ENCODE measurements at places on chromosomes 12 and 14.

DNA sequence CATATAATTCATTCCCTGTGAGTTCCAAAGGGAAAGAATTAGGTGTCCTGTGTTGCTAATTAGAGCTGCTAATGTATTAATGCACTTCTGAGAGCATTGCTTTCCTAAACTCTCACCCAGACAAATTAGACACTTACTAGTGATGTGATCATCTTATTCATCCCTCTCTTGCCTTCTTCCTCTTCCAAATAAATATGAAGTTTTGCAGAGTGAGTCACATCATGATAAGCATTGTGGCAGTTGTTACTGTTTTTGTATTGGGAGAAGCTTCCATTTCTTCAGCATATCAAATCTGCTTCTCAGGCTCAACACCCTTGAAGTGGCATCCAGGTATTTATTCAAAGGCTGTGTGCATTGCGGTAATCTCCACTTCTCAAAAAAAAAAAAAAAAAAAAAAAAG, 37.3 kb upstream of the E2F7 start:
- DNase-seq, result no peak

- DNase-seq, result no peak
Measured at GRCh38 chr12:133264173-133264572, 28.5 kb upstream of the ANHX start.

- no peak for DNase-seq
Measured at GRCh38 chr12:82619644-82620043, 67.1 kb upstream of the TMTC2 start.

DNA sequence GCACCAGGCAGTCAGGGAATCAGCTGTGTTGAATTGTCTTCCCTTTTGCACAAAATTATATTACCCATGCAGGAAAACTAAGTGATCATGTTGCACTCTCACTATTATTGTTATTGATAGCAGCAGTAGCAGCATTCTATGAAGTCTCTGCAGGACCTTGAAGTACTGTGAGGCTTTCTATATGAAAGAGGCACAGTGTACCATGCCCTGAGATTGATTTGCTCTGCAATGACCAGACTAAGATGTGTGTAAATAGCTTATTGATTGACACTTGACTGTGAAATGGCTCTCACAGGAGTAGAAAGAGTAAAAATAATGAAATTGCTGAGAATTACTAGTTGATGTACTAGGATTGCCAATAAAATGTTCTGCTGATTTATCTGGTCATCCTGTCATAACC, 99.9 kb downstream of the KICS2 start:
- no peak for DNase-seq

- DNase-seq, result no peak
Measured at GRCh38 chr12:2862876-2863275, 6.0 kb upstream of the TEX52 start.

- DNase-seq, result no peak
Measured at GRCh38 chr12:109752117-109753053, 38.8 kb downstream of the FAM222A start.

DNA sequence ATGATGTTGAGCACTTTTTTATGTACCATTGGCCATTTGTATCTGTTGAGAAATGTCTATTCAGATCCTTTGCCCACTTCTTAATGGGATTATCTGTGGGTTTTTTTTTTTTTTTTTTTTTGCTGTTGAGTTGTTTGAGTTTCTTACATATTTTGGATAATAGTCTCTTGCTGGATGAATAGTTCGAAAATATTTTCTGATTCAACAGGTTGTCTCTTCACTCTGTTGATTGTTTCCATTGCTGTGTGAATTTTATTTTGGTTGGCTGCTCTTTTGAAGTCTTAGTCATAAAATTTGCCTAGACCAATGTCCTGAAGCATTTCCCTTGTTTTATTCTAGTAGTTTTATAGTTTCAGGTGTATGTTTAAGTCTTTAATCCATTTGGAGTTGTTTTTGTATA, 64.5 kb downstream of the CAND1 start:
- DNase-seq, result no peak

DNA sequence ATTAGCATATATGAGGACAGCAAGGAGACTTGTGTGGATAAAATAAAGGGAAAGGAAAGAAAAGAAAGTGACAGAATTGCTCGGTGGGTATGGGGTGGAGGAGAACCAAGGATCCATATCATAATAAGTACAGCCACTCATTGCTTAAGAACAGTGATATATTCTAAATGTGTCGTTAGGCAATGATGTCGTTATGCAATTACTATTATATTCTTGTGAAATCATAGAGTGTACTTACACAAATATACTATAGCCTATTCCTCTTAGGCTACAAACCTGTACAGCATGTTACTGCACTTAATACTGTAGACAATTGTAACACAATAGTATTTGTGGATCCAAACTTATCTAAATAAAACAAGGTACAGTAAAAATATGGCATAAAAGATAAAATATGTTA, 271.1 kb downstream of the CCER1 start:
- DNase-seq, result no peak

DNA sequence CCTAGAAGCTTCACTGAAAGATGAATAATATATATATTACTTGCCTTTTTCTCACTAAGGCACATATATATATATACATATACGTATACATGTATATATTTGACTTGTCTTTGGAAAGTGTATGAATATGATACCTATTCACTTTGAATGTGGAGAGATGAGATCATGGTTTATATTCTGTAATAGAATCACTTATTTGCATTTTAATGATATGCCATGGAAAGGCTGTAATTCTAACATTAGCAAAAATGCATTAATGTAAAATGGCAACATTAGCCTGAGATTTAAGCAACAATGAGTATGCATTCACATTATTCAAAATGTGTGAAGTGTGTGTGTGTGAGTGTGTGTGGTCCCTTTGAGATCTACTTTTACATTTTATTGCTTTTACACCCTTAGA, 54.5 kb upstream of the PRKD1 start:
- DNase-seq, result no peak

DNA sequence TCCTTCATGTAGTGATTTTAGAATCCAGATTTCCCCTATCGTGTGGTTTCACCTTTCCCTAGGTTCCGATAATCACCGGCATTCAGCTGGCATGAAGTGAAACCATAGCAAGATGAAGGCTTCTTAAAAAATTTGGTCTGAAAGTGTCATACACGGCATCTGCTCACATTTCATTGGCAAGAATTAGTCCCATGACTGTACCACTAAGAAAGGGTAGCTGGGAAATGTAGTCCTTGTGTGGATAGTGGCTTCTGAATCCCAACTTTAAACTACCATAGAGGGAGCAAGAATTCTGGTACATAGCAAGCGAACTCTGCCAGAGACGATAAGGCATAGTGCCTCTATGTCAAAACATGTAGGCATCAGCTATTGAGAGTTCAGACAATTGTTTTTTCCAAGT, 360.1 kb upstream of the TBX3 start:
- DNase-seq, result no peak

GRCh38 chr12:22729957-22730443, 105.0 kb downstream of the ETNK1 start:
- DNase-seq, result no peak

DNA sequence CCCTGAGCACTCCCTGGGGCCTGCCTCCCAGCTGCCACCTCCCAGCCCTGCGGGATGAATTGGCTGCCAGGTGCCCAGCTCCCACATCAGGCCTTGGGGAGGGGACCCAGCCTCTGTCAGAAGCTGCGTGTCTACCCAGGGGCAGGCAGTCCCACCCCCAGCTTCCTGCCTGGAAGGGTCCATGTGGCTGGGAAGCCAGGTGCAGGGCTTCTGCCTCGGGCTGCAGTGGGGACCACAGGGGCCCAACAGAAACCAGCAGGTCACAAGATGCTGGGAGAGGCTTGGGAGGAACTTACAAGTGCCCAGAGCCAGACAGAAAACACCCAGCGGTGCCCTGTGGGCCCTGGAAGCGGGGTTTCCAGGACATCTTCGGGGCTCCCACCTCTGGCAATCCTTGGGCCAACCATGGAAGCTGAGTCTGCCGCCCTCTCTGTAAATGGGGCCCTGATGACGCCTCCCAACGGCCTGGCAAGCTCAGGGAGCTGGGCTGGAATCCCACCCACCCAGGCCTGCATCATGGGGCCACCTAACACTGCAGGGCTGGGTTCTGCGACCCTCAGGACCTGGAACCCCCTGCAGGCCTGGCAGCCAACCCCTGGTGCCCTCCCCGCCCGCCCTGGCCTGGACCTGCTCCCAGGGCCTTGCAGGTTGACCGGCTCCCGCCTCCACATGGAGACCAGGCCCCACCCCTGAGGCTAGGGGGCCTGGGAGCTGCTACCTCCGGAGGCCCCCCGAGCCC, 36.6 kb downstream of the CCNK start:
- no peak for DNase-seq

- no peak for DNase-seq
Measured at GRCh38 chr12:40137252-40137651, 31.4 kb upstream of the SLC2A13 start.

GRCh38 chr12:123030686-123031085, 50.2 kb downstream of the ARL6IP4 start:
- no peak for DNase-seq

GRCh38 chr14:77036484-77037214, 8.1 kb upstream of the IRF2BPL start:
- DNase-seq, result no peak

GRCh38 chr14:102201353-102201738, 61.6 kb downstream of the WDR20 start:
- no peak for DNase-seq

DNA sequence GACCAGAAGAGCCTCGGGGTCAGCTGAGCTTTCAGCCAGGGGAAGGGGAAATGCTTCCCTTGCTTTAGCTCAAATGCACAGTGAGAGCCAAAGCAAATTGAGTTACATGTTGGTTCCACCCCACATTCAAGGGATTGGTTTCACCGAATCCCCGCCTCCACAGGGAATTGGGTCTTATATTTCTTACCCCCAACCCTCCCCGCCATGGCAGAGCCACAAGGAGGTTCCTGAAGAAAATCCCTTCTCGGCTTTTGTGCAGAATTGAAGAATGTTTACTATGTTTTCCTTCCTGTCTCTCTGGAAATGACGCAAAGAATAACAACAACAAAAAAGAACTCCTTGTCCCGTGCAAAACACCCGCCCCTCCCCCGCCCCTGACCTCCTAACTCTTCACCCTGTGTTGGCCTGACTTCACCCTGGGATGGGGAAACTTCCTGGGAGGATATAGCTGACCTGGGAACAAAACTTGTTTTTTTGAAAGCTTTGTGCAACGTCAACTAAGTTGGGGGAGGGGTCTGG, 21.9 kb upstream of the CIPC start:
- DNase-seq, result no peak

- DNase-seq, result no peak
Measured at GRCh38 chr12:4719821-4720636, at the start of gene GALNT8. Gene GALNT8 (plus strand): TSS chr12:4720400. CDS start chr12:4720678, 278 bp downstream.
